Stimulated activated CD4-positive, alpha-beta T cell treated with anti-CD3 and anti-CD28 coated beads, Interleukin-12 subunit alpha, Interleukin-12 subunit beta, amount 100 ng/mL, for 4 hours (primary cell): ENCODE measurements at places on chromosomes 7 and 10.
A peak's percentile ranks its signal among the peaks of the same experiment; 100 is the strongest.

- no peak for DNase-seq
These were observed 46.9 kb upstream of the GDF10 start for GRCh38 chr10:47253030-47253637.

DNA sequence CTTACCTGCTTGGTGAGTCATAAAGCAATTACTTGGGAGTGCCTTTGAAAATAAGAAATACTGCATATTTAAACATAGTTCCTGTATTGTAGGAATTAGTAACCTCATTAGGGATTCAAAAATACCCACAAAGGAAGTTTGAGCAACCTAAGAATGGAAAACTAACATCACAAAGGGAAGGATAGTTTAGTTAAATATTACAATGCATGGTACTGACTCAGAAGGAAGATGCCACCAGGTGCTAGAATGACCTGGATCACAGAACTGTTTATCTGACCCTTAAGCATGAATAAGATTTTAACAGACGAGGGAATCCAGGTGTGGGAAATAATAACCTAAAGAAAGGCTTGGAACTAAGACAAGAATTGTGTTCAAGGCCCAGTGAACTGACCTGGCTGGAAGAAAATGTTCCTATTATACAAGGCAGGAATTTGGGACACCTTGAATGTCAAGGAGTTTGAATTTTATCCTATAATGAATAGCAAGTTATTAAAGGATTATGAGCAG is 106.4 kb downstream of the GSAP start:
- DNase-seq = no peak

DNA sequence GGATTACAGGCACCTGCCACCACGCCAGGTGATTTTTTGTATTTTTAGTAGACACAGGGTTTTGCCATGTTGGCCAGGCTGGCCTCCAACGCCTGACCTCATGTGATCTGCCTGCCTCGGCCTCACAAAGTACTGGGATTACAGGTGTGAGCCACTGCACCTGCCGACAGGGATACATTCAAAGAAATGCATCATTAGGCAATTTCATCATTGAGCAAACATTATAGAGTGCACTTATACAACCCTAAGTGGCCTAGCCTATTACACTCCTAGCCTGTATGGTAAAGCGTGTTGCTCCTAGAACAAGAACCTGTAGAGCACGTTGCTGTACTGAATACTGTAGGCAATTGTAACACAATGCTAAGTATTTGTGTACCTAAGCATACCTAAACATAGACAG is 350.3 kb downstream of the GALNT17 start:
- DNase-seq = no peak

GRCh38 chr7:102296179-102296438 is 9.4 kb downstream of the SH2B2 start:
- no peak for DNase-seq

DNA sequence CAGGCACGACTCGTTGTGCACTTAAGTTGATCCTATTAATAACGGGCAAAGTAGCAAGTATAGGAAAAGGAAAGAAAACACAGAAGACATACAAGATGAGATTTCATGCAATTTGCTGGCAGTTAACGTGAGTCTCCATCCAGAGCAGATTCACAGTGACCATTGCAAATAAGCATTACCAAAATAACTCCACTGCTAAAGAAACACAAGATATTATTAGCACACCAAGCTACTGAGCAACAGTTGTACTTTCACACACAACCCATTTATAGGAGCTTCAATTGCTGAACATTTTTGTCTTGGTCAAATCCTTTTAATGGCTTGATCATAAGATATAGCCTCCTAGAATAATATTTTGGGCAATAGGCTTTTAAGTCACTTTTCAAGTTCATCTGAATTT is 187.7 kb upstream of the HGF start:
- no peak for DNase-seq

DNA sequence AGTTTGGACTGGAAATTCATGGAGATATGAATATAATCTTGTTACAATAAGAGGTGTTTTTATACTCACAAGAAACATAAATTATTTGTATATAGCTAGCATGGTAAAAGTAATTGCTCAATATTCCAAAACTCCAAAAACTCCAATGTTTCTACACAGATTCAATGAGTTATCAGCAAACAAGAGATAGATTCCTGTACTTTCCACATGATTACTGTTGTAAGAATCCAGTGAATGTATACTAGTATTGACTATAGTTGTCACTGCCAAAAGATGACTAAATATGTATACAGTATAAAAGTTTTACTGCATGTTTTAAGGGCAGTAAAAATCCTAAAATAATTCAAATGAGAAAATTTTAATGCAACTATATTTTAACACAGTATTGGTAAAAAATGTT is 10.7 kb downstream of the ATOH7 start:
- no peak for DNase-seq

DNA sequence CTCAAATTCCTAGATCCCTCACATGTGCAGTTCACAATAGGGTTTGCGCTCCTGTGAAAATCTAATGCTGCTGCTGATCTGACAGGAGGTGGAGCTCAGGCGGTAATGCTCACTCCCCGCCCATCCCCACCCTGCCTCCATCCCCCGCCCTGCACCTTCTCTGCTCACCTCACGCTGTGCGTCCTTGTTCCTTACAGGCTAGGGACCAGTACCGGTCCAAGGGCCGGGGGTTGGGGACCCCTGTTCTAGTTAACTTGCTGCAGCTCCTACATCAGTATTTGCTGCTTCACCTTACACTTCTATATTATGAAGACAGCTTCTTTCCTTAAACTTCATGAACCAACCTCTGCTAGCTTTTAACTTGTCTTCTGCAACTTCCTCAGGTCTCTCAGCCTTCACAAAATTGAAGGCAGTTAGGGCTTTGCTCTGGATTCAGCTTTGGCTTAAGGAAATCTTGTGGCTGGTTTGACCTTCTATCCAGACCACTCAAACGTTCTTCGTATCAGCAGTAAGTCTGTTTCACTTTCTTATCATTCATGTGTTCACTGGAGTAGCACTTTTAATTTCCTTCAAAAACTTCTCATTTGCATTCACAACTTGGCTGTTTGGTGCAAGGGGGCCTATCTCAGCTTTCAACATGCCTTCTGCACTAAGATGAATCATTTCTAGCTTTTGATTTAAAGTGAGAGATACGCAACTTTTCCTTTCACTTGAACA is 1.7 kb upstream of the TNKS2 start:
- DNase-seq = peak; percentile 34

GRCh38 chr10:48981310-48981907 is 41.8 kb upstream of the LRRC18 start:
- peak; percentile 12 for DNase-seq

DNA sequence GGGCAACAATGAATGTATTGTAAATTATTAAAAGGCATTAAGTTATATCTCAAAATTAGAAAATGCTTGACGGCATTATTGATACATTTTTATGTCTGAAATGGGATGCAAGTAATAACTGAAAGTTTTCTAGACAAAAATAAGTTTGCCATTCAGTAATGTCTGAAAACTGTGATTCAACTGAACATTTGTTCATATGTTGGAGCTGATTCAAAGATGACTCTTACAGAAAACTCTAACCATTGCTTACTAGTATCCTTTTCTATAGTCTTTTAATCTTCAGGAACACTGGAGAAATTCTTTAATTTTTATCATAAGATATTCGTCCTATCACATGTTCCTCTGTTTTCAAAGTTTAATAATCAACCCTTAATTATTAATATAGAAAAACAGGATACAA is 71.1 kb upstream of the TFEC start:
- DNase-seq = no peak

DNA sequence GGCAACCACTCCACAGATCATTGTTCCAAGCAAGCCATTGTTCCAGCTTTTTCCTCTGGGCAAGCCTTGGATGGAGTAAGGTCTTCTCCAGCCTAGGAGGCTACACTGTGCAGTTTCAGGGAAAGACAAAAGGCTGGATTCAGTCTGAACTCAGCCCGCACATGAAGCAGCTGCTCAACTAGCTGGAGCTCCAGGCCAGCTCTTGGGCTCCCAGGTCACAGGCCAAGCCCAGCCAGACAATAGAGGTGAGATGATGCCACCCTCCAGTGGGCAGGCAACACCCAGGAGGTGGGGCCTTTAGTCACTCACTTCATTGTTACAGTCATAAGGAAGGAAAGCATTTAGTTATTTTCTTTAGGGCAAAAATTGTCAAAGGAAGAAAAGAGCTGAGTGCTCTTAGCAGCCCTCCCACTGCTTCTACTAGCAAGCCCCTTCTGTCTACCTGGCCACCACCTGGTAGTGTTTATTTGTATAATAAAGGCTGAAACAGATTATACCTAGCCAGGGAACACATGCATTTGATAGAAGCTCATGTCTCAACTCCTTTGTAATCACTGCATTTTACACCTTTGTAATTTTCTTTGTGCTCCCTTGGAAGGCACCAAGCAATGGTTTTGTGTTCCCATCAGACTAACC is 253.4 kb downstream of the WDR11 start:
- DNase-seq = no peak

DNA sequence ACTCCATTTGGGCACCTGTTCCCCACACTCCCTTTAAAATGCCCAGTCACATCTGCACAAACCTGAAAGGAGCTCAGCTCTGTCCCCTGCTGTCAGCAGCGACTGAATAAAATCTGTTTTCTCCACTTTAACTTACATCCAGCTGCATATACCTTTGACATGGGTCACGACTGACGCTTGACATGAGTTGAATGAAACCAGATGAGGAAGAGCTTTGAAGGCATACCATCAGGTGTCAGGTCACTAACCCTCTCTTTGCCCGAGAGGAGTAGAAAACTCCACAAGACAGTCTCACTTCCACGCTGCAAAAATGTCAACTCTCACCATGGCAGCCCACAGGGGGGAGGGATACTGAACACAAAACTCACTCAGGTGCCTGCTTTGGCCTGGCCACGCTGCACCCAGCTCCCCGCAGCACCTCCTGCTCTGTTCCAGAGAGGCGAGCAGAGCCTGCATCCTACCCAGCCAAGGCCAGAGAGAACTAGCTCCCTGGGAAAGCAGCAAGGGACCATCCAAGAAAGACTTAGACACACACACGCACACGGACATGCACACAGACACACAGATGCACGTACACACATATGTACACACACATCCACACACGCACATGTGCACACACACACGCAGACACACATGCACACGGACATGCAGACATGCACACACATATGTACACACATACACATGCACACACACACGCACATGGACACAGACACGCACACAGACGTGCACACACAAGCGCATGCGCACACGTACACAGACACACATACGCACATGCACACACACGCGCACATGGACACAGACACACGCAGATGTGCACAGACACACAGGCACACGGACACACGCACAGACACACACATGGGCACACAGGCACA is 191.0 kb downstream of the MAD1L1 start:
- DNase-seq = no peak

DNA sequence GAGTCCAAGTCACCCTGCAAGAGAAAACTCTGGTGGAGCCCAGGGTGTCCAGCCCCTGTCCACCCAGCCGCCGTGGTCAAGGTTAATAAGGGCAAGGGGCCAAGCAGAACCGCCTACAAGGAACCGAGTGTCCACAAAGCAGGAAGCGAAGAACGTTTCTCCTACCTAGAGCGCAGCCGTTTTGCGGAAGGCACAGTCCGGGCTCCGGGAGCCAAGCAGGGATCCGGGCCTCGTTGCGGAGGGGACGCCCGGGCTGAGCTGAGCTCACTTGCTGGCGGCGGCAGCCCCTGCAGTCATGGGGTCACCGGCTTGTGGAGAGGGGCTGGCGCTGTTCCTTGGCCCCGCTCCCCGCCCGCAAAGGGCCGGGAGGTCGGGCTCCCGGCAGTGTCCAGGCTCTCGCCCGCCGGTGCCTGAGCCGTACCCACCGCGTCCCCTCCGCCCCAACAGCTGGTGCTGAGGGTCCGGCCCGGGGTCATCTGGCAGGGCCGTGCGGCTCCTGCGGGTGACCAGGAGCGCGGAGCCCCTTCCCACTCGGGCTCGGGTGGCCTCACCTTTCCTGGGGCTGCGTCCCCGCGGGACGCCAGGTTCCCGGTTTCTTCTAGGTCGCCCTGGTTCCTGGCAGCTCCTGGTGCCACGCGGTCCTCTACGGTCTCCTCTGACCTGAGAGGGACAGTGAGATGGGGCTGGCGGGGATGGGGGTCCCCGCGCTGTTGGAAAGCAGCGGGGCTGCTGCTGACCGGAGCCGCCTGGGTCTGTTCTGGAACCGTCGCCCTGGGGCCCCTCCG is 14.0 kb upstream of the ZNF273 start:
- DNase-seq = no peak

DNA sequence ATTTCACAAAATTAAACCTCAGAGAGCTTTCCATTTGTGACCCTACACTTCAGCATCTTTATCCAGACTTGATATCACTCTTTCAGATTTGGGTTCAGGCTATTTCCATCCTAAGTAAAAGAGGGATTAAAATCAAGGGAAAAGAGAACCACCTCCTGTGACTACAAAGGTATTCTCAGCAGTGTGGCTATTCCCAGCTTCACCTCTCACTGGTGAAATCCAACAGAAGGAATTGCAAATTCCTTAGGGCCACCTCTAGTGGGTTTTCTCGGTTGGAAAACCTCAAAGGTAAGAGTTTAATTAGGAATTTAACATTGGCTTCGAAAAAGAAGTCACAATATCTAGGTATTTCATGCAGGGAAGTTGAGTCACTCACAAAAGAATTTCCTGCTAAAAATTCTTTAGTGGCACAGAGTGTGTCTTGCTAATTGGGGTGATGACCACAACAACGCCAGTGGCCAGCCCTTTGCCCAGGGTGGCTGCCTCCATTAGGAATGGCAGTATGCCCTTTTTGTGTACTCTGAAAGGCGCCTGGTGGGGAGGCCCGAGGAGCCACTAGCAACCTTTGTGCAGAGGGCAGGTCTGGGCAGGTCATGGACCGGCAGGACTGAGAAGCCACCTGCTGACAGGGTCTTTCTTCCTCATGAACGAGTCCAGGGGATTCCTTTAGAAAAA is 52.2 kb downstream of the SEM1 start:
- no peak for DNase-seq

- no peak for DNase-seq
These were observed 123.9 kb upstream of the FZD8 start for GRCh38 chr10:35765996-35766395.

- DNase-seq = no peak
These were observed 4.6 kb upstream of the TWIST1 start for GRCh38 chr7:19121977-19122588.

DNA sequence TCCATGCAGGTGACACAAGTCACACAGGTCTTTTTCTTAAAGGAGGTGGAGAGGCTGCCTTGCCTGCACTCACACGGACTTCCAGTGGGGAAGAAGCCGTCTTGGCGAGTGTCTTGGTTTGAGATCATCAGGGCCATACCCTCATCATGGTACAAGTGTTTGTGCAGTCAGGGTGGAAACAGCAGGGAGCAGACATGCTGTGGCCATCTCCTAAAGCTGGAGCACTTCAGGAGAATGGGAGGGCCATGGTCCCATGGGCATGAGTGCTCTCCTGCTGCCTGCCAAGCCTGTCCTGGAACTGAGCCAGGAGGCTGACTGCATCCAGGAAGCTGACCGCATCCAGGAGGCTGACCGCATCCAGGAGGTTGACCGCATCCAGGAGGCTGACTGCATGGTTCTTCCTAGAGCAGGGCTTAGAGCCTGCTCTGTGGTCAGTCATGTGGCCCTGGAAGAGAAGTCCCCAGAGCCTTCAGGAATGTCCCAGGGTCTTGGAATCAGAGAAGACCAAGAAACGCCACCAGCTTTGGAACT is 98.4 kb downstream of the ADARB2 start:
- no peak for DNase-seq

GRCh38 chr10:130218936-130219335 is 82.7 kb downstream of the GLRX3 start:
- no peak for DNase-seq

- DNase-seq = no peak
These were observed 298.0 kb upstream of the KCND2 start for GRCh38 chr7:119974972-119975371.
